ENCODE measurements at places on chromosomes 2 and 18.

DNA sequence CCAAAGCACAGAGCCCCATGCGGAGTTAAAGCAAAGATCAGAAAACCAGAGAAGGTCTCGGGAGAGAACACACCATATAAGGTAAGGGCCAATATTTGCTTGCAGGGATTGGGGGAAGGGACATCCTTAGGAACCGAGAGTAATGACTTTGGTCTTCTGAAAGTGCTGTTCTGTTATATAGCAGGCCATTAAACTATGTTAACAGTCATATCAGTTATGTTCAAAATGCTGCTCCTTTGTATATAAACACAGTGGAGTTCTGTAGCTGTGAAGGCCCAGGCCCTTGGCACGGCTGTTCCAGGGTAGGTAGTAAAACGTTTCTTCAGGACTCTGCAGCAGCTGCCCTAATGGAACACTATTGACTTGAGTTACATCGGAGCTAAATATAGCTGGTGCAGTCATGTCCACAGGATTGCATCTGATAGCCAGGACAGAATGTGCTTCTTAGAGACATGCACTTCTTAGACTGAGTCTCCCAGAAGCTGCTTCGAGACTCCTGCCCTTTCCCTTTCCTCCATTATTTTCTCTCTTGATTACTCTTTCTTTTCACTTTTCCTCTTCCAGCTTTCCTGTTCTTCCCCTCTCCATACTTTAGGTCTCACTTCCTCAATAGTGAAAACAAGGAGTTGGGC, 122.4 kb downstream of the SETBP1 start:
- DNase-seq, result no peak

- no peak for DNase-seq
These were observed 297.3 kb downstream of the MTX2 start for GRCh38 chr2:176566496-176566895.

DNA sequence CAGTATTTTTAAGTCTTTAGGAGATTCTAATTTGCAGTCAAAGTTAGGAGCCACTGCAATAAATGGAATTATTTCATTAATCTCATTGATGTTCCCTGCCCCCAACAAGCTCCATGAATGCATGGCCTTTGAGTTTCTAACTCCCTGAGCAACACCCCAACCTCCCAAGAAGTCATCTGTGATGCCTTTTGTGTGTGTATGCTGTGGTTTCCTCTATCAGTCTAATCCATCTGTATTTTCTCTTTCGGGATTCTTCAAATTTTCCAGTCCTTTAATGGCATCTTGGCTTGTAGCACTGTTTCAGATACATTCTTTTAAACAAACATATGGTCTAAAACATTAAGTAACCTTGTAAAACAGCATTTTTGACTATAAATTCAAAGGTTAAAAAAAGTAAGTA, 16.8 kb downstream of the SERPINB10 start:
- no peak for DNase-seq

- DNase-seq, result no peak
These were observed 113.1 kb upstream of the XIRP2 start for GRCh38 chr2:166775176-166775575.

- no peak for DNase-seq
These were observed 847 bp downstream of the HOXD8 start for GRCh38 chr2:176130147-176130956.

- DNase-seq, result peak; percentile 47
These were observed 131.2 kb downstream of the WDSUB1 start for GRCh38 chr2:159155320-159155719.

DNA sequence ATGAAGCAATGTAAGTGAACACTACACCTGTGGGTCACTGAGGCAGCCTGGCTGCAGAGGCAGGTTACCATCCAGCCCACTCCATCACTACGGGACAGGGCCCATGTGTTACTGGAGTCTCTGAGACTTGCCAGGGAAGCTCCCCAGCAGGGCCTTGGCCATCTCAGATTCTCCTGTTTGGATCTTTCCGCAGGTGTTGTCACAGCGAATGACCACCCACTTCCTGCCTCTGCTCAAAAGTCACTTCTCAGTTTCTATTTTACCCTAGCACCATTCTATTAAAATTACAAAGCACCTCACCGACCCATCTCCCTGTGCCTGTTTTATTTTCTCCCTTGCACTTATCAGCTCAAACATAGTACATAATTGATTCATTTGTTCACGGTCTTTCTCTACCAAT, 34.5 kb upstream of the L3MBTL4 start:
- no peak for DNase-seq

DNA sequence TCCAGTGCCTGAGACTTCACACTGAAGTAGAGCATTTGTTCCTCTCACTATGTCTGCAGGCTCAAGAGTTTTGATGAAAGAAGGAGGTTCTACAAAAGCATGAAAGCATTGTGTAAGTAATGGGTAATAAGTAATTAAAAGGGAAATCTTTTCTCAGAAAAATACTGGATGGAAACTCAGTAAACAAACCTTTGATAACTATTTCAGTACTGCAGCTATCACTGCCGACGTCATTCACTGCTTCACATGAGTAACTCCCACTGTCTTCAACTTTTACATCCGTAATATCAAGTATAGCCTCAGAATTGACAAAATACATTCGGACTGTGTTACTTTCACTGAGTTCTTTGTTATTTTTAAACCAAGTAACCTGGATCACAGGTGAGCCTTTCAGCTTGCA, 72.7 kb downstream of the TTN start:
- no peak for DNase-seq

DNA sequence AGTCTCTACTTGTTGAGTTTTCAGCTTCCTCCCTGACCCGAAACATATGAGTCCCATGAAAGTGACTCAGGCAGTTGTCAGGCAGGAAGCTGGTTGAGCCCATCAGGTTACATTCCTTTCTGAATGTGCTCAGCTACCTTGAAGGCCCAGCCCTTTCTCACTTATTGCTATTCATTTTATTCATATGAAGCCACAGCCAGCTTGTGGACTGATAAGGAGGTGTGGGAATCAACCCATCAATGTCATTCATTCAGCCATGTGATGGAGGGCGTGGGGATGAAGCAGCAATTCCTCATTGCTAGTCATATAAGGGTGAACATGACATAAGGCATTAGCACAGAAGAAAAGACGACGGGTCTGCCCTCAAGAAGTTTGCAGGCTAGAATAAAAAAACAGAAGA, 5.3 kb upstream of the VPS4B start:
- DNase-seq, result no peak

GRCh38 chr18:25239151-25239550, 112.8 kb downstream of the ZNF521 start:
- no peak for DNase-seq

GRCh38 chr18:79801641-79802040, 3.9 kb downstream of the KCNG2 start:
- peak; percentile 27 for DNase-seq

- no peak for DNase-seq
These were observed 94.7 kb downstream of the DOK6 start for GRCh38 chr18:69495338-69495737.

GRCh38 chr2:50515638-50516037, 516.3 kb downstream of the NRXN1 start:
- no peak for DNase-seq

GRCh38 chr2:29417630-29418029, 302.4 kb downstream of the CLIP4 start:
- no peak for DNase-seq

DNA sequence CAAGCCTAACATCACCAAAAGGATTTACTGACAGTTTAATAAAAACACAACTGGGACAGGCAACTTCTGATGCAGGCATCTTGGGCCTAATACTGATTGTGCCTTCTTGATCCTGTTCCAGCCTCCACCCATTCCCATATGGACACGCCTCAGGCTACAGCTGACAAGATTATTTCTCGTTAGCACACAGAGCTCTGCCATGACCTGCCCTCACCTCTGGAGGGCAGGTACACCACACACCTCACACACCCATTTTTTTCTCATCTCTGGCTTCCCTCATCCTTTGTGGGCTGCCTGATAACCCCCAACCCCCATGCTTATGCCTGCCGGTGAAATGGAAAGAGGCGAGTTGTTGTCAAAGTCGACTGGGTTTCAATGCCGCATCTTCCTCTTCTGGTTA, 147.0 kb downstream of the ANTXR1 start:
- no peak for DNase-seq

GRCh38 chr18:25392192-25392591, 40.2 kb upstream of the ZNF521 start:
- DNase-seq, result no peak

- no peak for DNase-seq
These were observed 18.0 kb downstream of the C2orf74 start for GRCh38 chr2:61179701-61180639.

DNA sequence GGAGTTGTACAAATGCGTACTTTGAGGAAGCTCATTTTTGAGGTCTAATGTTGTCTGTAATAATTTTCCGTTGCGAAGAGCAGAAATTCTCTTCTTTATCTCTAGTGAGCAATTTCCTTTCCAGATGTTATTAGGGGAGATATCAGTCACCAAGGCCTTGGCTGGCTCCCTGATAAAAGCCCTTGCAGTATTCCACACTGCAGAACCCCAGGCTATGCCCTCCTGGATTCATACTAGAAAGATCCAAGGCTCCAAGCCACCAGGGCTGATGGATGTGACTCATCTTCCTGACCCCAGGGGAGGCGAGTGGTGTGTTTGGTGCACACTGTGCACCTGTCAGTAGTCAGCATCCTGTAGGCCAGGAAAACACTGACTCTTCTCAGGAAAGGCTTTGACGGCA, 34.7 kb downstream of the INO80C start:
- DNase-seq, result no peak

DNA sequence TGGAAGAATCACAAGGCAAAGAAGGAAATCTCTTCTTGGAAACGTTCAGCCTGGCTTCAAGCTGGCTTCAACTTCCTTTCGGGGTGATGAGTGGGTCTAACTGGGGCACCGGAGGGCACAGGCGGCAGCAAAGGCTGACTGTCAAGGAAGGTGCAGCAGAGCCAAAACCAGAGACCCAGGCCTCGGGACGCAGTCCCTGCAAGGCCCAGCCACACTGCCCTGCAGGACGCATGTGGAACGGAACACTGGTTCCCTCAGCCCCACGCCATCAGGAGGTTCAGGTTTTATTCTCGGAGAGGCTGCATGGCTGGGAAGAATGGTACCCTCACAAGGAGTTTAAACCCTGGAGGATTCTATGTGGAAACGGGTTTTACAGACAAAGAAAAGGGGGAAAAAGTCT, 165.5 kb downstream of the HDAC4 start:
- no peak for DNase-seq

GRCh38 chr2:88697370-88698026, 6.0 kb downstream of the RPIA start:
- no peak for DNase-seq

- no peak for DNase-seq
These were observed 302.9 kb upstream of the ERBB4 start for GRCh38 chr2:212841460-212841859.

GRCh38 chr2:69227716-69228115, 159.3 kb downstream of the GFPT1 start:
- no peak for DNase-seq

DNA sequence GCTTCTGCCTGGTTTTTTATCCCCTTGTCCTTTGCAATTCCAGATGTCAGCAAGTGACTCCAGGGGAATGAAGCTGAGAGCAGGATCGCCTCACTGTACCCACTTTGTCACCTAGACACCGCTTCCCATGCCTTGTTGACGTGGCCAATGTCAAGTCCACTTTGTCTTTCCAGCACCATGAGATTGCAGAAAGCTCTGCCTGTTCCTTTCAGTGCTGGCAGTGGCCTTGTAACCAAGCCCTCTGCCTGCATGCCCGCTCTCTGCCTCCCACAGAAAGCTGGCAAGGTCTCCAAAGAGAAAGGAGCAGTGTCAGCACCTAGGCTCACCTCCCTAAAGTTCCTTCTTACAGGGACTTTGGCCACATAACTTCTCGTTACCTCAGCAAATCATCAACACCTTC, 282.2 kb upstream of the ST6GAL2 start:
- no peak for DNase-seq

GRCh38 chr2:121326628-121327027, 41.6 kb upstream of the TFCP2L1 start:
- DNase-seq, result peak; percentile 7

GRCh38 chr2:205717999-205718398, 35.7 kb downstream of the NRP2 start:
- no peak for DNase-seq

DNA sequence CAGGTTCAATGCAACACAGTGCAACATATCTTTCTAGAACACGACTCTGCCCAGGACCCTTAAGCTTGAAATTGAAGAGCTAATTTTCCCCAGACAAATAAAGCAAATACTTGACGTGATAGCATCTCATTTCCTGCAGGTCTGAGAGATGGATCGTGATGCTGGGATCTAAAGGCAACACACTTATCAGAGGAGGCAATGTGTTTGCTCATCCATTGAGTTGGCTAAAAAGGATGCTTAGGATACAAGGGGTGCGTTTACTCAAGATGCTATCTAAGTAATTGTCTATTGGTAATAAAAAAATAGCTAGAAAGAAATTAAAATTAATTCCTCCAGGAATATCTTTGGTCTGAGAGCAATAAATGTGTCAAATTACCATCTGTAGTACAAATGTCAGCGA, 129.0 kb downstream of the SOCS6 start:
- no peak for DNase-seq

GRCh38 chr2:180604077-180604476, 376.3 kb upstream of the UBE2E3 start:
- no peak for DNase-seq

DNA sequence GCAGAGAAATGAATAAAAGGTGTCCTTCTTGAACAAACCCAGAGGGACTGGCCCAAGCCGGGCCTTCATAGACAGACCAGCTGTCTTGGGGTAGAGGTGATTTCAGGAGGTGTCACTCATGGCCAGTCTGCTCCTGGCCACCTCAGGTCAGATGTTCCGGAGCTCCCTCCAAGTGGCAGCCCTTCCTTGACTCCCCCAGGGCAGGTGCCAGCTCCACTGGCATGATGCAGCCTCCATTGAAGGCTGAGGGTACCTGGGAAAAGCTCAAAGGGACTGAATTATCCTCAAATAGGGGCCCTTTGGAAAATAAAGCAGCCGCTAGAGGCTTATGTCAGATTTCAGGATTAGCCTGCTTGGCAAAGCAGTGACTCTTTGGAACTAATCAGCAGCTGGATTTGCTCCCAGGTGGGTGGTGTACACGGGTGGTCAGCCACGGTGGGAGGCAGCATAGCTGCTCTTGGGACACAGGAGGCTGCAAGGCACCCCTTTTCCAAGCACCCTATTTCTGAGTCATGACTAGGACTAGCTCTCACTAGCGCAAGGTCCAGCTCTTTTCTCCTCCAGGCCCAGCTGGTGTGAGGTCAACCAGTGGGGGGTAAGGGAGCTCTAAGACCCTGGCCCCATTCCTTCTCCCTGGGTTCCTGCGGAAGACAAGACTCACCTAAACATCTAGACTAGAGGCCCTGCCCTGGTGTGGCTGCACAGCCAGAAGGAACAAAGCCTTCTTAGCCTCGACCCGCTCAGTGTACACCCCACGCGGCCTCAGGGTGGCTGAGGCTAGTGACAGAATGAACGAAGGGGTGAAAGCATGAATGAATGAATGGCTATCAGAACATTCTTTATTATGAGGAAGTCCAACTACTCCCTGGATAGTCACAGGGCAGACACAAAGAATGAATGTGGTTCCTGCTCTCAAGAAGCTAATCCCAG, 29.3 kb downstream of the HS1BP3 start:
- DNase-seq, result no peak

DNA sequence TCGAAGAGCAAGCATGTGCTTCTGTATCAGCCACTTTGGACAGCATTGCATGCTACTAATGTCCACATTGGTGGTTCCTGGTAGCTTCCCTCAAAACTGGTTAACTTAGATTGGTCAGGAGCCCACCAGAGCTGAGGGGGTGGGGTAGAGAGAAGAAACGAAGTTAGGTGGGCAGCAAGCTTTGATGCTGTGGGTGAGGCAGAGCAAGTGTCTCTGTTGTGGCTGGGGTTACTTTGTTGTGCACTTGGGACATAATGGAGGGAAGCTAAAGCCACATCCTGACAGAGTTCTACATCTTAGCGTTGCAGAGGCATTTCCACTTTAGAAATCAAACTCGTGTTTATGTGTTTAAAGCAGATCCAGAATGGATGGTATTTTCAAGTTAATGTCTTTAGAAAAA, 82.7 kb downstream of the FAM168B start:
- DNase-seq, result no peak
